ENCODE measurements at places on chromosomes 6 and 20. TPM values are rescaled to one million over a fixed set of nuclear protein-coding genes. Genes with fewer than 3 reads are reported as not detected.

GRCh38 chr6:45613656-45614055 lies 235.9 kb upstream of the SUPT3H start:
- DNase-seq: no peak
- H3K4me3 ChIP-seq: no peak overlapping the region
- H3K4me1 ChIP-seq: peaks cover 30% of the 10 kb centered on the region
- H3K27me3 ChIP-seq: peaks cover 1% of the 10 kb centered on the region
- peaks cover 3% of the 10 kb centered on the region for H3K36me3 ChIP-seq

GRCh38 chr6:25023781-25024180 lies 88.0 kb upstream of the RIPOR2 start:
- peaks cover 44% of the 10 kb centered on the region for H3K4me1 ChIP-seq
- no peak overlapping the region for H3K27ac ChIP-seq
- H3K4me3 ChIP-seq: no peak overlapping the region
- H3K36me3 ChIP-seq: peaks cover 2% of the 10 kb centered on the region

KHDC1 gene
- 6.4 TPM for total RNA-seq

CUTA gene
- 131 TPM for total RNA-seq

TBC1D7 gene
- total RNA-seq: 28.2 TPM

BPIFB4 gene
- total RNA-seq: not detected

GRCh38 chr6:33597551-33598322 lies 17.7 kb upstream of the BAK1 start:
- H3K4me3 ChIP-seq: no peak overlapping the region
- H3K36me3 ChIP-seq: no peaks in the 10 kb centered on the region
- H3K4me1 ChIP-seq: peaks cover 13% of the 10 kb centered on the region
- H3K27ac ChIP-seq: no peak overlapping the region
- peaks cover 17% of the 10 kb centered on the region for H3K27me3 ChIP-seq

- no peak overlapping the region for H3K4me3 ChIP-seq
- H3K4me1 ChIP-seq: no peaks in the 10 kb centered on the region
- no peak overlapping the region for H3K27ac ChIP-seq
These were observed 218.2 kb downstream of the OTOR start for GRCh38 chr20:16966276-16966880.

DNA sequence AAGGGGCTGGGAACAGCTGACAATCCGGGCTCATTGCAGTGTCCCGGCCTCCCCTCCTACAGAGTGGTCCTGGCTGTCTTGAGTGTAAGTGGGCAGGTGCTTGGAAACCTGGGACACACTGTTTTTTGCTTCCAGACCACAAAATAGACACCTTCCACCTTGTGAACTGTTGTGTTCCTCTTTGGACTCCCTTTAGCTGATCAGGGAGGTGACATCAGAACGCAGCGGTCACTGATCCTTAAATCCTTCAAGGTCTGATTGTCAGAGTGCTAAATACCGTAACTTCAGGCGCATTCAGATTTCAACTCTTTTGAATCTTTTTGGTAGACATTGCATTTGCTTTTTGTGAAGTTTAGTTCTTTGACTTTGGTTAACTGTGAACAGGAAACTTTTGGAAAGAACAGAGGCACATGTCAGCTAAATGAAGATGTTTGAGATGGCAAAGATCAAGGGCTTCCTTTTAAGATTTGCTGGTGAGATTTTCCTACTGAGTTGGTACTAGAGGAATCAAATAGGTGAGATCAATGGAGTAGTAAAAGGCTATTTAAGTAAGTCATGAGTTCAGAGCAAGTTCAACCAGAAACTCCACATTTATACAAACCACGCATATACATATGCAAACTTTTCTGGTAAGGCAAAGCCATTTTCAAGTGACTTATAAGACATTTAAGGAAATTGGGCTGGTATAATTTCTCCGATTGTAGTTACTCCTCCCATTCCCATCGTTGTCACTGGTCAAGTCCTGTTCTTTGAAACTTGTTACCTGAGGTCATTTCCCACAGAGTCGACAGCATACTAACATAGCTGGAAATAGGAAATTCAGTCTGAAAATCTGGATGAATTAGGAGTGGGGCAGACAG lies 6.3 kb downstream of the PPP1R3G start:
- peaks cover 41% of the 10 kb centered on the region for H3K27me3 ChIP-seq
- DNase-seq: no peak
- H3K4me1 ChIP-seq: no peaks in the 10 kb centered on the region
- no peak overlapping the region for H3K27ac ChIP-seq

DNA sequence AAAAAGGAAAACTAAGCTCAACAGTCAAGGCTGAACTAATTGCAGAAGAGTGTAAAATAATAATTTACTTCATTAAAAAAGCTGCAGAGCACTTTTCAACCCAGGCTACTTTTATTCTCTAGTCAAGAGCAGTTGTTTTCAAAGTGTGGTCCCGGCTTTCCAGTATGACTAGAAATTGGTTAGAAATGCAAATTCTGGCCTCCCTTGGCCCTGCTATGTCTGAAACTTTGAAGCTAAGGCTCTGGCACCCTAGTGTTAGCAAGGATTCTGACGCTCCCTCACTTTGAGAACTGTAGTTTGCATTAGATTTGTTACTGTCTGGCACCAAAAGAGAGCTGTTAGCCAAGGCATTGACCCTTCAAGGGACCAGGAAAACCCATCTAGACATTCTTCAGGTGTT lies 9.5 kb upstream of the NXT1 start:
- H3K27ac ChIP-seq: no peak overlapping the region
- DNase-seq: no peak
- H3K4me1 ChIP-seq: peaks cover 11% of the 10 kb centered on the region
- H3K4me3 ChIP-seq: no peak overlapping the region

EMILIN3 gene
- total RNA-seq: 0.69 TPM

- no peak for DNase-seq
- peak overlapping the region; percentile 40 for H3K27ac ChIP-seq
- H3K4me1 ChIP-seq: peaks cover 37% of the 10 kb centered on the region
- peak overlapping the region; percentile 65 for H3K4me3 ChIP-seq
These were observed 4.5 kb downstream of the ZDHHC14 start for GRCh38 chr6:157385482-157385881.

- peaks cover 12% of the 10 kb centered on the region for H3K4me1 ChIP-seq
- no peak overlapping the region for H3K4me3 ChIP-seq
- peaks cover 2% of the 10 kb centered on the region for H3K36me3 ChIP-seq
- no peaks in the 10 kb centered on the region for H3K27me3 ChIP-seq
- DNase-seq: no peak
These were observed 77.1 kb downstream of the CBFA2T2 start for GRCh38 chr20:33566781-33567603.

RIMS4 gene
- not detected for total RNA-seq

DNA sequence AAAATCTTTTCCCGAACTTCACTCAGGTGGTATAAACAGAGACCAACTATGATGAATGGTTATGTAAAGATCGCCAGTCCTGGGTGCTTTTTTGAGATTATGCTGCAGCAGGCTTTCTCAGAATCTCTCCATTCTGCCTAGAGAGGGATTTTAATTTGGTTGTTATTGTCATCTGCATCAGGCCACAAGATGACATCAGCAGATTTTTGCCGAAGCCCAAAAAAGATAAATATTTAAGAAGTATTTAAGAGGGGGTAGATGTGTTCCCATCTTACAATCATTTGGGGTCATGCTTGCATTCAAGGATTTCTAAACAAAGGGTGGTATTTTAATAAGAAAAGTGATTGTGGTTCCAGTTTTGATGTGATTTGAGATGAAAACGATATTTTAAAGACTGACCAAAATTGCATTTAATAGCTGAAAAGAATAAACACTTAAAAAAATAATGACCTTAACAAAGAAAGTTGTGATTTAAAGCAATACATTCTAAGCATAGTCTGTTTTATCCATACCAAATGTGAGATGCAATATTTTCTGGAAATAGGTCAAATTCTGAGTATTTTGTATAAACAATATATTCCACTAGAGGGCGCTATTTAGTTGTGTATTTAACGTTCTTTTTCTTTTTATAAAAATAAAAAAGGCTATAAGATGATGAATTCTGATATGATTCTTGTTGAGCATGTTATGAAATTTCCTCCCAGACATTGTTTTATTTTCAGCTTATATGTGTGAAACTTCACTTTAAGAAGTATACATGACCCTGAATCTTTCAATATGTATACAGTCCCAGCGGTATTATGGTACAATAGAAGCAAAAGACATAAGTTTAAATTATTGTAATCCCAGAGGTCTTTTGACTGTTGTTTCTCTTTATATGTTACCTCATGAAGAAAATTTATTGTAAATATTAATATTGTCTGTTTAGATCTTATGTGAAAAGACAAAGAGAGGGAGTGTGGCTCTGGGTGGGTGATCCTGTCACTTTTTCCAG lies 51.0 kb upstream of the ZFP64 start:
- no peaks in the 10 kb centered on the region for H3K36me3 ChIP-seq
- no peaks in the 10 kb centered on the region for H3K4me1 ChIP-seq
- H3K4me3 ChIP-seq: no peak overlapping the region
- no peak overlapping the region for H3K27ac ChIP-seq

STX7 gene
- 17.3 TPM for total RNA-seq

- H3K27ac ChIP-seq: no peak overlapping the region
- peak overlapping the region; percentile 30 for H3K4me3 ChIP-seq
- DNase-seq: no peak
- H3K36me3 ChIP-seq: peaks cover 3% of the 10 kb centered on the region
- peaks cover 16% of the 10 kb centered on the region for H3K27me3 ChIP-seq
These were observed 1937.7 kb upstream of the DEFB115 start for GRCh38 chr20:29319725-29320124.

DNA sequence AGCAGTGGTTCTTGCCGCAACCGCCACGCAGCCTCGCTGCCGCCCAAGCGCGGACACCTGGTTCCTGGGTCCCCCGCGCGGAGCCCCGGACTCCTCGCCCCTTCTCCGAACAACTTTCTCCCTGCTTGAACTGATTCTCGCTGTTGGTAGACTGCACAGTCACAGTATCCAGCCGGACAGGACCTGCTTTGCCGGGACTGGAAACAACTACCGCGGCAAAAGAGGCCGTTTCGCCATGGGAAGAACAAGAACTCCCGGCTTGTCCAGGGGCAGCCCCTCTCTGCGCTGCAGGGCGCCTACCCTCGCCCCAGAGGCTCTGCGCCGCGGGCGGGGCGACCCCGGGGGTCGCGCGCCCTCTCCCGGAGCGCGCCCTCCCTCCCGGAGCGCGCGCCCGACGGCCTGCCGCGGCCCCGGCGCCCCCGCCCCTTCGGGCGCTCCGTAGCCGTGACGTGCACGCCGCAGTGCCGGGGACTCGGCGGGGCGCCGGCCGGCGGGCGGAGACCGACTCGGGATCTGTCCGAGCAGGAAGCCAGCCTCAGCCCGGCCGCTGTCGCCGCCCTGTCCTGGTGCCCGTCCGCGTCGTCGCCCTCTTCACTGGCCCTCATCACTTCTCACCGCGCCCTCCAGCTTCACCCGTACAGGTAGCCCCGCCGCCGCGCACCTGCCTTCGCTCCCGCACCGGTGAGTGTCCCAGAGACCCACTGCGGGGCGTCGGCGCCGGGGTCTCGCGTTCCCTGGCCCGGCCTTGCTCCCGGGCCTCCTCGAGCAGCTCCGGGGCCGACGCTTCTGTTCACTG lies at the start of gene MYO6:
Gene MYO6 (plus strand): TSS at position 497 of the 796 bp plus-strand sequence. CDS start 68,309 bp downstream, outside the sequence.
- no peaks in the 10 kb centered on the region for H3K4me1 ChIP-seq
- no peaks in the 10 kb centered on the region for H3K36me3 ChIP-seq
- peaks cover 60% of the 10 kb centered on the region for H3K27me3 ChIP-seq
- DNase-seq: peak; percentile 16
- H3K27ac ChIP-seq: peak within 1 kb of the TSS; percentile 40
- H3K4me3 ChIP-seq: peak within 1 kb of the TSS; percentile 77

DNA sequence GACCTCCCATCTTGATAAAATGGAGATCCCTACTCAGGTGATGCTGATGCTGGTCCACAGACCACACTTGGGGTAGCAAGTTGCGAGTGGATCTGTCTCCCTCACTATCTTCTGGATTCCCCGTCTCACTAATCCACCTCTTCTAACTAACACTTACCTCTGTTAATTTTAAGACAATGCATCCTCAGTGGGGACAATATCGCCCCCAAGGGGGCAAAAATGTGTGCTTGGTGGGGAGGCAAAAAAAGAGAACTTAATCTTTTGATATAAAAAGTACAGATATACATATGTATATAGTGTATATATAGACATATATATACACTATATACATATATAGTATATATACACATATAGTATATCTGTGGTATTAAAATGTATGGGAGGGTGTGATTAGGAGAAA lies 4.3 kb downstream of the LRFN2 start:
- peaks cover 24% of the 10 kb centered on the region for H3K4me1 ChIP-seq
- peak; percentile 14 for DNase-seq
- no peak overlapping the region for H3K4me3 ChIP-seq

GRCh38 chr6:466564-466963 lies 75.0 kb downstream of the IRF4 start:
- no peak overlapping the region for H3K4me3 ChIP-seq
- H3K36me3 ChIP-seq: no peaks in the 10 kb centered on the region
- peak overlapping the region; percentile 57 for H3K27ac ChIP-seq
- H3K4me1 ChIP-seq: peaks cover 56% of the 10 kb centered on the region
- peaks cover 8% of the 10 kb centered on the region for H3K27me3 ChIP-seq

ACTL10 gene
- 3.7 TPM for total RNA-seq

GRCh38 chr6:158457131-158457530 lies 102.8 kb upstream of the TMEM181 start:
- H3K4me3 ChIP-seq: no peak overlapping the region
- DNase-seq: no peak
- no peak overlapping the region for H3K27ac ChIP-seq

DNA sequence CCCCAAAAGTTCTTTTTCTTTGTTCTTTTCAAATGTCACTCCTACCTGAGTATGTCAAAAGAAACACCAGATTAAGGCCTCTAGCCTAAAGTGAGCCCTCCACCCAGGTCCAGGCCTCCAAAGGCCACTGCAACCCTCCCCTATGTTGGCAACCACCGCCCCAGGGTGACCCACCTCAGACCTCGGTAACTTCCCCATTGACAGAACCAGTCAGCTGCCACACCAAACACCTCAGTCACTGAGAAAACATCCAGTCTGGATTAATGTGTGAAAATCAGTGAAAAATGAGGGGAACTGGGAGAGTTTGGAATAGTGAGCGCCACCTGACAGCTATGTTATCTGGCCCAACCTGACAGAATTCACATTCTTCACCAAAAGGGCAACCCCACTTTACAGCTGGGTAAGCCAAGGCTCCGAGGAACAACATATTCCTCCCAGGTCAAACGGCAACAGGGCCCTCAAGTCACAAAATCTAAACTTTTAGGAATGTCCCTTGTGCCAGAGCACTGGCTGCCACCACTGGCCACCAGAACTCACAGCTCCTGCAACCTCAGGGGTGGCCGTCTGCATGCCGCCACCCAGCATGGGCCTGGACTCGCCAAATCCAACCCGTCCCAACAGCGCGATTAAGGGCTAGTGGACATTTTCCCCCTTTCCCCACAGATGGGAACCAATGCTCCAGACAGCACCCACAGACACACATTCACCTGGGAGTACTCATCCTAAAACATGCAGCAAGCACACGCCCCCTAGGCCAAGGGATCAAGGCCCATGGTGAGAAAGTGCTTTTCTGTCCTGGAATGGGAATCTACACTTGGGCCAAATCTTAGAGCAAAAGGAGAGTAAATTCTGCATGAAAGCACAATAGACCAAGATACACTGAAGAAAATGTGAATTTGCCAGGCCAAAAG lies 4.8 kb downstream of the TAF4 start:
- peaks cover 28% of the 10 kb centered on the region for H3K4me1 ChIP-seq
- H3K36me3 ChIP-seq: peaks cover 5% of the 10 kb centered on the region
- no peak for DNase-seq
- H3K27me3 ChIP-seq: no peaks in the 10 kb centered on the region
- H3K4me3 ChIP-seq: no peak overlapping the region

GSTA1 gene
- total RNA-seq: not detected

DYNLT2 gene
- total RNA-seq: 2.2 TPM

- DNase-seq: no peak
These were observed 50.0 kb downstream of the CDH26 start for GRCh38 chr20:60008130-60008808.

Data from activated T-helper 1 cell treated with anti-CD3 and anti-CD28 coated beads, Interleukin-12 subunit alpha, Interleukin-12 subunit beta, Interleukin-2, Interleukin-4 antibody, amounts not matched to agents 30 ng/mL and 10 ng/mL and 1 ng/mL, durations not matched to agents 14 hours and 24 hours and 36 hours (primary cell).